ENCODE measurements at places on chromosomes 3 and 15.

- DNase-seq, result no peak
These were observed 15.8 kb upstream of the KBTBD12 start for GRCh38 chr3:127899200-127899599.

DNA sequence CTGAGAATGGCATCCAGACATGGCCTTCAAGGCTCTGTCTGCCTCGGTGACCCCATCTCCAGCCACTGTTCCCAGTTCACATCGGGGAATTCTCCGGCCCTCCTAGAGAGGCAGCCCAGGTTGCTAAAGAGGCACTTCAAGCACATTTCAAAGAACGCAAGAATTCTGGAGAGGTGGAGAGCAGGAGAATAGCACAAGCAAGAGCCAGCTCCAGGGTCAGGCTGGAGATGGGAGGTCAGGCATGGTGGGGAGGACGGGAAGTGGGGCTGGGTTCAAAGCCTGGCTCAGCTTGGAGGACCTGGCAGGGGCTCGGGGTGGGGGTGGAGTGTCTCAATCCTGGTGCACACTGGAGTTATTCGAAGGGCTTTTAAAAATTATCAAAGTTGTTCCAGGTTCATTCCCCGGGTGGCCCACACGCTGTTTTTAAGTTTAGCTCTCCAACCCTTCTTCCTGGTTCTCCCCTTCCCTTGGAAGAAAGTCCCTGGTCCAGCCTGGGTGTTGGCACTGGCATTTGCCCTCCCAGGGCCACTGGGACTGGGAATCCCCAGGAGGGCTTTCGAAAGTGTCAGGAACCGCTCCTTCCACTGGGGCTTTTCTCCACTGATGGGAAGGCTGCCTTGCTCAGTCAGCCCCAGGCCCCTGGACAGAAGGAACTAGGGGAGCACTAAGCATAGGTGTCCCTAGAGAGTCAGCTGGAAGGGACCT, 35.8 kb downstream of the ZNF710 start:
- DNase-seq, result no peak

GRCh38 chr3:105304487-105304886, 62.2 kb upstream of the ALCAM start:
- DNase-seq, result no peak

- DNase-seq, result no peak
These were observed 419 bp upstream of the CALML4 start for GRCh38 chr15:68205558-68205944.

DNA sequence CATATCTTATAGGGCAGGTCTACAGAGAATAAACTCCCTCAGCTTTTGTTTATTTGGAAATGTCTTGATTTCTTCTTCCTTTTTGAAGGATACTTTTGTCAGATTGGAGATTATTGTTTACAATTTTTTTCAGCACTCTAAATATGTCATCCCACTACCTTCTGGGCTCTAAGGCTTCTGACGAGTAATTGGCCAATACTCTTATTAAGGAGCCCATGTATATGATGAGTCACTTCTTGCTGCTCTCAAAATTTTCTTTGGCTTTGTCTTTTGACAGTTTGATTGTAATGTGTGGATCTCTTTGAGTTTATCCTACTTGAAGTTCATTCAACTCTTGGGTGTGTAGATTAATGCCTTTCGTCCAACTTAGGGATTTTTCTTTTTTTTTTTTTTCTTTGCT, 28.9 kb upstream of the CD200R1L start:
- no peak for DNase-seq

DNA sequence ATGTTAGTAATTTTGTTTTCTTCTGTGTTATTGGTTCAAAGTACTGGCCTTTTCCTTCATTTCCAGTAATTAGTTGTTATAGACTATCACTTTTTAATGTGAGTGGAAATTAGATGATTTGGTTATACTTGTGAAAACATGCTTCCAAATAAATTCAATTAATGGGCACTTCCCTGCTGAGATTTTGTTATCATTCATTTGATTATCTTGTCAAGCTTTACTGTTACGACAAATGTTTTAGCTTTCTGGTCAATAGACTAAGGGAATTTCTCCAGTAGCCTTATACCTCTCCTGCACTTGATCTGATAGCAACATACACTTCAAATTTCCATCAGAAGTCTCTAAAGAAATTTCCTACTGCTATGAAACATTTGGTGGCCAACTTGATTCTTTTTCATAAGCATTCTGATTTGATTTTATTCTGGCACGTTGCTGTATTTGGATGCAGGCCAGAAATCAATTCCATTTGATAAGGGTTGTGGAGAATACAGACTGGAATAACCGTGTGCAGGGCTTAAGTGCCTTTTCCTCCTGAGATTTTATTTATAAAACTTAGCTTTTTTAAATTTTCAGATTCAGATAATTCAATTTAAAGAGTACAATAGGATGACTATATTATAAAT, 573.8 kb upstream of the NAALADL2 start:
- no peak for DNase-seq

DNA sequence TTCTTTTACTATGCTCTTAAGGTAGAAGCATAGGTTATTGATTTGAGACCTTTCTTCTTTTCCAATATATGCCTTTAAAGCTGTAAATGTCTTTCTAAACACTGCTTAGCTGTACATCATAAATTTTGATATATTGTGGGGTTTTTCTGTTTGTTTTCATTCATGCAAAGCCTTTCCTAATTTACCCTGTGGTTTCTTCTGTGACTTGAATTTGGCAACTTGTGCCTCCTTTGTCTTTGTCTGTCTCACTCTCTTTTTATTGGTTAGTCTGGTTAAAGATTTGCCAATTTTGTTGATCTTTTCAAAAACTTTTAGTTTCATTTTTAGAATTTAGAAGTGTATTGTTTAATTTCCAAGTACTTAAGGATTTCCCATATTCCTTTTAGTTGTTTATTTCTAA, 343.1 kb downstream of the OXSM start:
- no peak for DNase-seq

DNA sequence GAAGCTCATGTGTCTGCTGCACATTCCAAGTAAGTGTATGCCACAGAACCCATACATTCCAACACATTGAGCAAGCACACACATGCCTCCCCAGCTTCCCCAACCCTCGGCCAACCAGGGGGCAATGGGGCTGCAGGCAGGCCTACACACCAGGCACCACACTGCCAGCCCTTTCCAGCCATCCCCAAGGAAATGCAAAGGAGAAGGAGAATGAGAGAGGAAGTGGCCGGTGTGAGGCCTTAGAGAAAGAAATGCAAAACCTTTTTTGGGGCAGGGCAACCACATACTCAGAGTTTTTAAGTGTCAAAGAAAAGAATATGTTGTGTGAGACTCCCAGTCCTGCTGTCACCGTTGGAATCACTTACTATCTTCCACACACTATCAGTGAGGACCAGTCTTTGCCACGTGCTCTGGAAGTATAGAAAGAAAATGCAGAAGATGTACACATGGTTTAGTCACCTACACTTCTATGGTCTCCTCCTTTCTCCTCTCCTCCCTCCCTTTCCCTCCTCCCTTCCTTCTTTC, 11.1 kb downstream of the IGF2BP2 start:
- no peak for DNase-seq

GRCh38 chr15:22944651-22945050, 35.5 kb downstream of the CYFIP1 start:
- DNase-seq, result no peak

GRCh38 chr3:33826688-33827087, 28.3 kb downstream of the PDCD6IP start:
- no peak for DNase-seq

- DNase-seq, result no peak
These were observed 24.2 kb downstream of the RNU5B-1 start for GRCh38 chr15:65328506-65329287.

- no peak for DNase-seq
These were observed 126.7 kb downstream of the TUSC7 start for GRCh38 chr3:116836286-116836685.

DNA sequence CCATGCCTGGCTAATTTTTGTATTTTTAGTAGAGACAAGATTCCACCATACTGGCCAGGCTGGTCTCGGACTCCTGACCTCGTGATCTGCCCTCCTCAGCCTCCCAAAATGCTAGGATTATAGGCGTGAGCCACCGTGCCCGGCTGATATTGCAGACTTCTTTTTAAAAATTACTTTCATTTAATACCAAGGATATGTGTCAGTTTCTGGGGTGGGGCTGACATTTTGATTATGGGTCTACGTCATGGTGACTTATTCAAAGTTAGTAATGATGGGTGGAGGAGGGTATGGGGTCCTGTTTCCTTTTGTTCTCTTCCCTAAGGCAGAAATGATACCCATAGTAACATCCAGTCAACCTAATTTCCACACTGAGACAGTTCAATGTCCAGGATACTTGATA, 34.7 kb downstream of the GBE1 start:
- DNase-seq, result no peak

GRCh38 chr3:71066849-71067261, 516.7 kb downstream of the FOXP1 start:
- DNase-seq, result no peak

DNA sequence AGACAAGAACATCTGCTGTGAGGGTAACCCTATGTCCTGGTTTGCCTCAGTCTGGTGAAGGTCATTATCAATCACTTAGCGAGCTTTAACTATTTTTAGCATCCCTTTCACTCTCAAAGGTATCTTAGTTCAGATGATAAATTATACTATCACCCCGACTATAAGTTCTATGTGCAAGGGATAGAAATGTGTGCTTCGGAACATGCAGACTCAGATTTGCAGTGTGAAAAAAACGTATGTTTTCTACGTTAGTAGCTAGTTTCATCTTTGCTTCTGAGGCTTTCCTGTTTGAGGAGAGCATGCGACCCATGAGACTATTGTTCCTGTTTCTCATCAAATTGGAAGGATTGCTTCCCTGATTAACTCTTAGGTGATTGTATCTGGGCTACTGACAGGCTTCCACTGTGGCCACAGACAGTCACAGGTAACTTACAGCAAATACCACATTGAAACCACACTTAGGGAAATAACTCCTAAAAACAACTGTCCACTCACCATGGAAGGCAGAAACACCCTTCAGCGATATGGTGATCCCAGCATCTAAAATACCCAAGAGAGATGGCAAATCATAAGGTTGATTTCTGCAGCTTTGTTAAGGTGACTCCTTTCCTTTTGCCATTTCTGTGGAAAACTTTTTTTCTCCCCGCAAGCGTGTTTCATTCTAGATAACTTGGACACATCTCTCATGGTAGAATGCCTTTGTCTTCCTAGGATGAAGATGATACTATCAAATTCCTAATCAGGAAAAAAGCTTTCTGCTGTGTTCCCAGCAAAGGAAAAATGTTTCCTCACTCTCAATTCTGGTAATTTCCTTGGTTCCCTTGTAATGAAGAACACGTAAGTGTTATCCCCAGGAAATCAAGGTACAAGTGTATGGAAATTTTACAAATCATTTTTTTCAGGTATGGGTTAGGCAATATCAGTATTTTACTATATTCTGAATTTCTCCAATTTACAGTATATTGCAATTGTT, 5.2 kb downstream of the GCSAM start:
- no peak for DNase-seq

- DNase-seq, result no peak
These were observed 88.3 kb upstream of the PRR23C start for GRCh38 chr3:139132976-139133375.

GRCh38 chr3:5297895-5298294, 110.4 kb downstream of the EDEM1 start:
- DNase-seq, result no peak

GRCh38 chr15:94804613-94805012, 573.3 kb downstream of the MCTP2 start:
- DNase-seq, result no peak

GRCh38 chr3:73258057-73258456, 196.6 kb downstream of the EBLN2 start:
- no peak for DNase-seq

DNA sequence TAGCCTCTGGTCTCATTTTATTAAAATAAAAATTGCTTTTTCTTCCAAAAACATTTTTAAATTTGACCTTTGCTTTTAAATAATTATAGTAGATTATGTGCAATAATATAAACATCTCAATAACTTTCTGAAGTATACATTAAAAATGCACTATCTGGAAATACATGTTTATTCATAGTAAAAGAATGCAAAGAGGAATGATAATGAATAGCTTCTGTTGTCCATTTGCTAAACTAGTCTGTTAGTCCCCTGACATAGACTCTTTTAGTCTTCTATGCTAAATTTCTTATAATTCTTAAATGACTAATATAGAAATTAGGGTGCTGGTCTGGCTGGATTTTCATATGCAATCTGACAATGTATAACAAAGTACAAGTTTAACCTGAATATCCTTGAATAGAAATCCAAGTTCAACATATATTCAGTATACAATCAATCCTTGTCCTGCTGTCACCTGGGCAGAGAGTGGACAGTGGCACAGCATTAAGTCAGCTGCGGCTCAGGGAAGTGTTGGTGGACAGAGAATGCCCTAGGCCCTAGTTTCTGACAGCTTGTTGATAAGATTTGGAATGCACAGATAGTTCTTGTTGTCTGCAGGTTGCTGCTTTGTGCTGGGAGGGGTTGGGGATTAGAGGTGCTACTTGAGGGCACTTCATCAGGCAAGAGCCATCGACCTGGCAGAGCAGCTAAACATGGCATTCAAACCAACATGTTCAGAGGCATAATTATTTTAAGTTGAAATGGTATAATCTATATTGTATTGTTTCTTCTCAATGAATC, 161.7 kb downstream of the MBNL1 start:
- no peak for DNase-seq

DNA sequence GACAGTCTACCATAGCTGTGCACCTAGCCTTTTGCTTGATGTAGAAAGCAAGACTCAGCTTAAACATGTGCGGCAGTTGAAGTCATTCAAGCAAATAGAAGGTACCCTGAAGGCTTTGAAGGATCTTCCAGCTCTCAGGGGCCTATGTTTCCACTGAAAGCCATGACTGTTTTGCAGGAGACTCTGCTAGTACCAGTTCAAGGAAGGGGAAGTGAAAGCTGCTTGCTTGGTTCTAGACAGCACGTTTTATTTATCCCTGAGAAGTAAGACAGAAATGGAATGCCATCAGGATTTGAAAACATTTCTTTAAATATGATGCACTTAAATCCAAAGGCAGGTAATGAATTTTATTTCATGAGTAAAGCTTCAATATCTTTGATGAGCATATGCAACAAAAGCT, 311.4 kb downstream of the PDCD6IP start:
- no peak for DNase-seq

DNA sequence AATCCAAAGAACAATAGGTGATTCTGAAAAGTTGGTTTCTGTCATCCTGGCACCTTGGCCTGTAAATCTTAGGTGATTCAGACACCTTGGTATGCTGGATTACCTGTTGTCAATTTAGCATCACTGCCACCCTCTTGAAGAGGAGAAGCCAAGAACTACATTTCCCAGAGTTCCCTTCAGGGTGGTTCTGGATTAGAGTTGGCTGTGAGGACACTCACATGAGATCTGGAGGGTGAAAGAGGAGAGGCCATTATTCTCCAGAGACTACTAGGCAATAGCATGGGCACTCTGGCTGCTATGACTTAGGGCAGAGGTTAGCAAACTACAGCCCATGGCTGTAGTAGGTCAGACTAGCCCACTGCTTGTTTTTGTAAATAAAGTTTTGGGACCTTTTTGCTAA, 41.7 kb upstream of the CORO2B start:
- DNase-seq, result no peak

- no peak for DNase-seq
These were observed 50.6 kb downstream of the SERP1 start for GRCh38 chr3:150495563-150496168.

DNA sequence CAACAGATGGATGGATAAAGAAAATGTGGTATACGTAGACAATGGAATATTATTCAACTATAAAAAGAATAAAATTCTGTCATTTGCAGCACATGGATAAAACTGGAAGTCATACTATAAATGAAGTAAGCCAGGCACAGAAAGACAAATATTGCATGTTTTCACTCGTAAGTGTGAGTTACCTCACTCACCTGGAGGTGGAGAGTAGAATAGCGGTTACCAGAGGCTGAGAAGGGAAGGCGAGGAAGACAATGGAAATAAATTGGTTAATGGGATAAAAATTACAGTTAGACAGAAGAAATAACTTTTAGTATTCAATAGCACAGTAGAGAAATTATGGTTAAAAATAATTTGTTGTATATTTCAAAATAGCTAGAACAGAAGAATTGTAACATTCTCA, 141.6 kb downstream of the EFHB start:
- DNase-seq, result no peak

All from NCI-H1048 (cell line).